ENCODE measurements at places on chromosomes 3 and 15. TPM values are rescaled to one million over a fixed set of nuclear protein-coding genes. Genes with fewer than 3 reads are reported as not detected.

GRCh38 chr3:100634493-100635272 is 25.3 kb downstream of the ADGRG7 start:
- DNase-seq: no peak

DNA sequence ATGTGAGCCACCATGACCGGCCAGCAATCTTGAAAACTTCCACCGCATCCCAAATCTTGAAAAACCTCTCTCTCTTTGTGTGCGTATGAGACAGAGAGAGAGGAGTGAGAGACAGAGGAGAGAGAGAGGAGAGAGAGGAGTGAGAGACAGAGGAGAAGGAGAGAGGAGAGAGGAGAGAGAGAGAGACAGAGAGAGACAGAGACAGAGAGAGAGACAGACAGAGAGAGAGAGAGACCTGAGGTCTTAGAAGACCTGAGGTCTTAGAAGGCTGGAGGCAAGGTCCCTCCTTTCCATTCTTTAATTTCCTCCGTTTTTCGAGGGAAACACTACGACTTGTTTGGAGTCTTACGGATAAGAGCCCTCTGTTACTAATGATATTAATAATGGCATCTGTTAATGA is 39.5 kb downstream of the TMEM40 start:
- no peak for DNase-seq

GRCh38 chr15:81326466-81327212 is 2.7 kb upstream of the STARD5 start:
- no peak for DNase-seq

DNA sequence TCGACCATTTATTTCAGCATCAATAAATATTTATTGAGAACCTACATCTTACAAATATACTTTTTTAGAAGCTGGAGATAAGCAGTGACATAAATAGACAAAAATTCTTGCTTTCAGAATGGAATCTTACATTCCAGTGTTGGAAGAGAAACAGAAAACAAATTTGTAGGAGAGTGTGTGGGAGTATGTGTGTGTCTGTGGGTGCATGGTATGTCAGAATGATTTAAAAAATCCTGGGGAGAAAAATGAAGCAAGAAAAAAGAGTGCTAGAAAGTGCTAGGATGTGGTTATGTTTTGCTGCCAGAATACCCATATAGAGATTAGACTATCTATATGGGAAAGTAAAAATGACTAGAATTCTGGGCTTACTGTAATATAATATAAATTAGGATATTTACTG is 561.7 kb upstream of the SGO1 start:
- no peak for DNase-seq

DNA sequence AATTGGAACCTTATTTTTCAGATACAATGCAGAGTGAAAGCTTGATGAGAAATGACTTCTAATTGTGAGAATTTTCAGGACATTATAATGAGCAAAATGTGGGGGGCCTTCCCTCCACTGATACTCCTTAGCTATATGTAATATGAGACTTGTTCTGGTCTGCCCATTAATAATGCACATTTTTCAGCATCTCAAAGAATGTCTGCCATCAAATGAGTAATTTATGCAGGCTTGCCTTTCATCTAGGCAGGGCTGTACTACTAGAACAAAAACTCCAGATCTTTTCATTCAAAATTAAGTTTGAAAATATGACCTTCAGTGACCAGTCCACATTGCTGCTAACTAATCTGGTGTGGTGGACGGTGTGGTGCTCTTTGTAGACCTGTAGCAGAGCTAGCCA is 127.4 kb downstream of the LRTM1 start:
- DNase-seq: no peak

- DNase-seq: no peak
Measured at GRCh38 chr15:38061856-38062649, 127.6 kb downstream of the TMCO5A start.

- DNase-seq: no peak
Measured at GRCh38 chr3:21326704-21327475, 424.1 kb downstream of the ZNF385D start.

DNA sequence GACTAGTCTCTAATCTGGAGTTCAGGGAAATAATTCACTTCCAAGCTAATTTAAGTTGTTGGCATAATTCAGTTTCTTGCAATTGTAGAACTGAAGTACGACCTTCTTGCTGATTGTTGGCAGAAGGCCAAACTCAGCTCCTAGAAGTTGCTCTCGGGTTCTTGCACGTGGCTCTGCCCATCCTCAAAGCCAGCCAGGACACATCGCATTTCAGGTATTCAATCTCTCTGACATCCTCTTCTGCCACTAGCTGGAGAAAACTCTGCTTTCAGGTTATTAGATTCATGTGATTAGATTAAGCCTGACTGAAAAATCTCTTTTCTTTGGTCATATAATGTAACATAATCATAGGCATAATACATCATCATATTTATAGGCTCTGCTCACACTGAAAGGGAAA is 362.0 kb downstream of the ZPLD1 start:
- no peak for DNase-seq

Gene CP
- 1.5 TPM for polyA plus RNA-seq

Gene ITIH3
- polyA plus RNA-seq: 2.1 TPM

Gene P3H2
- polyA plus RNA-seq: 41.9 TPM
